ENCODE measurements at places on chromosomes 7 and 10.

DNA sequence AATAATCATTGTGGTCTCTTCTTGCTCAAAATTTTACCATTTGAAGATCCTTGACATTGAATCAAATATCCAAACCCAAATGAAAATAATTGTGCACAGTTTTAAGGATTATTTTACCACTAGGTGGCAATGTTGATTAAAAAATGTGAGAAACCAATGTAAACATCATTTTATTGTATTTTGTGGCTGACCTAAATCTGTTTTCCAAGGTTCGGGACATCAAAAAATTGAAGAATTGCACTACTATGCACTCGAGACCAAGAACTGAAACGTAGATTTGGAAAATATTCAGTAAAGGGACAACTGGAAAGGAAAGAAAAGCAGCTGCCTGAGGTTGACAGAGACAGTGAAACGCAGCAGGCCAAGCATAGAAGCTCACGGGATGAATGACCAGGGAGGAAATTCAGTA, 259.3 kb downstream of the SNX13 start:
- no peak for DNase-seq

GRCh38 chr10:62182595-62182994, 86.0 kb downstream of the RTKN2 start:
- DNase-seq, result no peak

- no peak for DNase-seq
These were observed 19.3 kb upstream of the ZNF365 start for GRCh38 chr10:62354916-62355315.

DNA sequence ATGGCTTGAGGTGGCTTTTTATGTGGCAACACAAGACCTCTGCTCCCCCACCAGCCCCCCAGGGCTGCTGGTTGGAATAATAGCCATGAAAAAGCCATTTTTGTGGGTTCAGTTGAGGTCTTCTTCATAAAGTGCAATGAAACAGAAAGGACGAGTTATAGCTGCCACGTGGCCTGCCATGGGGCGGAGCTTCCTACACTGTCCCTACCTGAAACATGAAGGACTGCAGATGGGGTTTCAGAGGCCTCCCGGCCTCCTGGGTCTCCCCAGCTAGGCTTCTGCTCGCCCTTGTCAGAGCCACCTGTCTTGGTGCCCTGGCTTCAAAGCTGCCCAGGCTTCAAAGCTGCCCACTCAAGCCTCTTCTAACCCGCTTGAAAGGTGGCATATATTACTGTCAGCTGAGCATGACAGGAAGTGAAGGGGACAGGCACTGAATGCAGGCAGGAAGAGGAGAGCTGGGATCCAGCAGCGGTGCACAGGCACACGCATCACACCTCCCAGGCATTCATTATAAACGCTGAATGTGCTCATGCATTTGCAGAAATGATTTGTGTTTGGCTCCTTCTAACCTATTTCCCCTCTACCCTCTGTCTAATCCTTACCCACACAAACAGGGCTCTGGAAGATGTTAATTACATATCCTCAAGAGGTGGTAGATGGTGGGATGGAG, 245.9 kb upstream of the PODXL start:
- no peak for DNase-seq

- no peak for DNase-seq
These were observed 11.6 kb downstream of the CHAT start for GRCh38 chr10:49625411-49625810.

DNA sequence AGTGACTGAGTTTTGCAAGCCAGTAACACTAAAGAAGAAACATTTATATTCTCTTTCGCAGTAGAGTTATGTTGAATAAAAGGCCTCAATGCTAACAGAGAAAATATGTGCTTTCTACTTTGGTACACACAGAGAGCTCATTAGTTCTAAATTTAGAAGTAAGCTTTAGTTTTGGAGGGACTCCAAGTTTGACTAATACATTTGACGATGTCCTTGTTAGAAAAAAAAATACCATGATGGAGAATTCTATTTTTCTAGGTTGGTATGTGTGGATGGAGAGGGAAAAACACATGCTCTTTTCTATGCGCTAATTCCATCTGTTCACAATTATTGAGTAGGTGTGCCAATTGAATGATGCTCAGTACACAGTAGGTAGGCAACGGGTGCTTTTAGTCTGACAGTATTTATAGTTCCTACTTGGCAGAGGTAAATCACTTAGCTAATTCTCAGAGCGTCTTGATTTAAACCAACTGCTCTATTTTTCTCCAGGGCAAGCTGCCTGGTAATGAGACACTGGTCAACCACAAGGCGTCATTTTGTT, 327.2 kb upstream of the AKR1E2 start:
- DNase-seq, result no peak

Data from stimulated activated CD4-positive, alpha-beta T cell treated with anti-CD3 and anti-CD28 coated beads, Interleukin-4, amount 100 ng/mL, for 1 hour (primary cell).